GM04503 (cell line): ENCODE measurements at places on chromosomes 7 and 10.

DNA sequence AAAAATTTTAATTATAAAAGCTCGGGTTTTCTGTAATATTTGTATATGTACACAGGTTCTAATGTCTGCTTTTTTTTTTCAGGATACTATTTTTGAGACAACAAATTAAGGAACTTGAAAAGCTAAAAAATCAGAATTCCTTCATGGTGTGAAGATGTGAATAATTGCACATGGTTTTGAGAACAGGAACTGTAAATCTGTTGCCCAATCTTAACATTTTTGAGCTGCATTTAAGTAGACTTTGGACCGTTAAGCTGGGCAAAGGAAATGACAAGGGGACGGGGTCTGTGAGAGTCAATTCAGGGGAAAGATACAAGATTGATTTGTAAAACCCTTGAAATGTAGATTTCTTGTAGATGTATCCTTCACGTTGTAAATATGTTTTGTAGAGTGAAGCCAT is 57.9 kb upstream of the BAMBI start:
- no peak for DNase-seq

DNA sequence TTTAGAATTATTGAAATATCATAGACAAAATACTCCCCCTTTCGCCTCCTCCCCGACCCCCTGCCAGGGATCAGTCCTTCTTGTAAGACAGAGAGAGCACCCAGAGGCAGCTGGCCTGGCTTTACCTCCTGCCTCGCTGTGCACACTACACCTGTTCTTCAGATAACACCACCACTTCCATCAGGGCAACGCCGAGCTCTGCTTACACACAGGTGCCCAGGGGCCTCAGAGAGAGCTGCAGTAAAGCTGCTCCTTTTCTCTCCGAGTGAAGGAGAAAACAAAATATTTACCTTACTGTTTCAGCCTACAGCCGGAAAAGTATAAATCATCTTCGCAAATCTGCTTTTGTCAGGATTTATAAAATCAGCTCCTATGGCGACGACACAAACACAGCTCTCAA is 80.7 kb downstream of the HIPK2 start:
- DNase-seq = no peak

GRCh38 chr10:123013456-123014419 is 4.9 kb downstream of the ACADSB start:
- no peak for DNase-seq

- DNase-seq = no peak
Measured at GRCh38 chr10:77374189-77374656, 263.4 kb downstream of the KCNMA1 start.
